ENCODE measurements at places on chromosomes 7 and 10.

DNA sequence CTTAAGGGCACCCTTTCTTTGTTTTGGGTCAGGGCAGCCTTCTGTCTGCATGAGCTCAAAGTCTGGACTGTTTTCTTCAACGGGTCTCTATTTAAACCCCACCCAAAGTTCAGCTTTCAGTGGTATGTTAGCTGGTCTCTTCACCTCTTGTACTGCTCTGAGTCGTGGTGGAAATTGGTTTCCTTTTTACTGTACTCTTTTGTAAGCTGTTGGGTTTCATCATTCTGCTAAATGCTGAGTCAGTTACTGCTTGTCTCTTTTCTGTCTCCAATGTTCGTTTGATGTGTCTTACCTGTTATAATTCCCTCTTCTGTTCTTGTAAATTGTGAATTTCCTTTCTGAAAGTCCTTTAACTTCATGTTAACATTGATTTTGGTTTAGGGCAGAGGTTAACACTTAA, 64.1 kb upstream of the MALRD1 start:
- DNase-seq: no peak

- DNase-seq: no peak
These were observed 52.6 kb downstream of the DPYSL4 start for GRCh38 chr10:132239126-132240031.

DNA sequence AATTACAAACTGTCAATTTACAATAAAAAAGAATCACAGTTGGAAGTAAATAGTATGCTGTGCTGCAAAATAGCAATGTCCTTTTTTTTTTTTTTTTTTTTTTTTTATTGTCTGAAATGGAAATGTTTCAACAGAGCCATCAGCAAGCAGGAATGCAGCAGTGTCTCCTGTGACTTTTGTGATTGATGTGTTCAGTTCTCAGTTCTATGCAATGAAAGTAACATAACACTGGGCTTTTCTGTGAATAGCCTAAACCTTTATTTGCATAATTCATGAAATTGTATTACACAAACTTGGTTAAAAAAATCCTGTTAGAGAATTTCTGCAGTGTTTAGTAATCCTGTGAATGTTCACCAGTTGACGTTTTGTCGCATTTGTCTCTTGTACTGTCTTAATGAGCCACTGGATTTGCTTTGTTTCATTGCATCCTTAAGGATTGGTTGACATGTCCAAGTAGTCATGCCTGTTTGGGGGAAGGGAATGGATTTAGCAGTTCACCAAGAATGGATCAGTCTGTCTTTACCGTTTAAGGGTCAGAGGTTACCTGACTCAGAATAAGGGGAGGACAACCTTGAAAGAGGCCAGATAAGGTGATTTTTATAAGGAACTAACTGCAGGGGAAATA, 192.7 kb downstream of the MLLT10 start:
- DNase-seq: no peak

DNA sequence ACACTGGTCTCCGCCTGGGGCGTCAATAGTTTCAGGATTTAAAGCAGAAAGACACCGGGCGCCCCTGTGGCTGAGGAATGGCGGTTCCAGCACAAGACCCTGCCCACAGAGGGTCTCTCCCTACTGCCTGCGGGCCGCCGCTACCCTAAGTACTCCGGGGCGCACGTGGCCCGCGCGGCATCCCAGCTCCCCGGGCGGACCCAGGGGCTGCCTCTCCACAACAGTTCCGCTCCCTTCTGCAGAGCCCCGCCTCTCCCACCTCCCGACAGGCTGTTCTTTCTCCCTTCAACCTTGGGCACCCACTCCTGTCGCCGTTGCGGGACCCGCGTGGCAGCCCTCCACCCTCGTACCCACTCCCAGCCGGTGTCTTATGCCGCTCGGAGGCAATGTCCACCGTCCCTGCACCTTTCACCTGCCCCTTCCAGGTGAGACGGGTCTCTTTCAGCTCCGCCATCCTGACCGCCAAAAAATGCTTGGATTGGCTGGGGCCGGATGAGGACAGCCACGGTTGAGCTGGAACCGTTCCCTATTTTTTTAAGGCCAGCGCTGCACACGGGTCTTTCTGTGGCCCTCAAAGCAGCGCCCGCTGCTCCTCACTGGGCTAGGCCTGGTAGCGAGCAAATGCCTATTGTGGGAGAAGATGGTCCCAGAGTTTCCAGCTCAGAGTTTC, 1.6 kb upstream of the NKX2-3 start:
- no peak for DNase-seq
